ENCODE measurements at places on chromosomes 12 and 14. TPM values are rescaled to one million over a fixed set of nuclear protein-coding genes. Genes with fewer than 3 reads are reported as not detected.

Gene SERPINA12
- 0.51 TPM for polyA plus RNA-seq

Gene IFT81
- 52.7 TPM for polyA plus RNA-seq

Gene NID2
- 105 TPM for polyA plus RNA-seq

Gene FITM1
- polyA plus RNA-seq: 0.48 TPM

Gene DAO
- 1.4 TPM for polyA plus RNA-seq

Gene RND1
- 2.7 TPM for polyA plus RNA-seq

Gene DHRS2
- 64.5 TPM for polyA plus RNA-seq

Gene PIWIL1
- polyA plus RNA-seq: 1.2 TPM

All from left renal cortex interstitium (tissue), 4 donors.